ENCODE measurements at places on chromosomes 12 and 14.

DNA sequence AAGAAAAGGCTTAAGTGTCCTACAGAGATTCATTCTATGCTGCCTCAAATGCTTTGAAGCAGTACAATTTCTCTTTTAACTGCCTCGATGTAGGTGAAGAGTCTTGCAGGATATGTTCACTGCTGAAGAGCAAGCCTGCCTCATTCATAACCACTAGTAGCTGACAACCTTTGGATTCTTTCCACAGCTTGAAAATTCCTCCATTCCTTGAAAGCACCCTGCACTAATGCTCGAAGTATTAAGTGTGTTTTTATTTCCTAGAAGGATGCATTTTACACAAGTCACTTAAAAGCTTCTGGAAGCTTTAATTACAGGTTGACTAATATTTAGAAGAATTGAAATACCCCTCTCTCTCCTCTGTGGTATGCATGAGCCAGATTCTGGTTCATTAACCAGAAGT, 429.4 kb downstream of the DIO2 start:
- no peak for DNase-seq

- no peak for DNase-seq
Measured at GRCh38 chr12:40312982-40313576, 88.3 kb downstream of the LRRK2 start.

DNA sequence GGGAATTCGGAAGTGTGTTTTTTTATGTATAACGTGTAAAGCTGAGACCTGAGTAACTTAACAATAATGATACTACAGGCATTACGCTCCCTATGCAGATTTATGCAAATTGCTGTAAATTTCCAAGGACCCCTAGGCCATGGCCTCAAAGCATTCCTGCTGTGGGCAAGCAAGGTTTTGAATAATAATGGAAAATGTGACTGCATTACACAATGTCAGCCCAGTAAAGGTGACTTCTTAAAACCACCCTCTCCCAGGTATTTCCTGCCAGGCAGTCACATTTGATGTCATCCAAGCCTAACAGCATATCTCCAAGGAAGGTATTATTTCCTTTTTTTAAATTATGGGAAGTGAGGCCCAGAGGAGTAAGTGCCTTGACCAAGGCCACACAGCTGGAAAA, 621.0 kb downstream of the BCL11B start:
- no peak for DNase-seq

DNA sequence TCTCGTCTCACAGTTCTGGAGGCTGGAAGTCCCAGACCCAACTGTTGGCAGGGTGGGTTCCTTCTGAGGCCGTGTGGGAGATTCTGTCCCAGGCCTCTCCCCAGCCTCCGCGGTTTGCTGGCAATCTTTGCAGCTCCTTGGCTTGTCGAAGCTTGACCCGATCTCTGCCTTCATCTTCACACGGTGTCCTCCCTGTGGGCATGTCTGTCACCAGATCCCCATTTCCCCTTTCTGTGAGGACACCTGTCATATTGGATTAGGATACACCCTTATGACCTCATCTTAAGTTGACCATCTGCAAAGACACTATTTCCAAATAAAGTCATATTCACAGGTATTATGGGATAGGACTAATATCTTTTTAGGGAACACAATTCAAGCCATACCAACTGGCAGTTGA, 22.6 kb upstream of the LRP1-AS start:
- DNase-seq: no peak

GRCh38 chr12:66885115-66885875, 206.4 kb upstream of the GRIP1 start:
- DNase-seq: no peak

GRCh38 chr12:101667591-101667990, 29.8 kb upstream of the CHPT1 start:
- no peak for DNase-seq

DNA sequence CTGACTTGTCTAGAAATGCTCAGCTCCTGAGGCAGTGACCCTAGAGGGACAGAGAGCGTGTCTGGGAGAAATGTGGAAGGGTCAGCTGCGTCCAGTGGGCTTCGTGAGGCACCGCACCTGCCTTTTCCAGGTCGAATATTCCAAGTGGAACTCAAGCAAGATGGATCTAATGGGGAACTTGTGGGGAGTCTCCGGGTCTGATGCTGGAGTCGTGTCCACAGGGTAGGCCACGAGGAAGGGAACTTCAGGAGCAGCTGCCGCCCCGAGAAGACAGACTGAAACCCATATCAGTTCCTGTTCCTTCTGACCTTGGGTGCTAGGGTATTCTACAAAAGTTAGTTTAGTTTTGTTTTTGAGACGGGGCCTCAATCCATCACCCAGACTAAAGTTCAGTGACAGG, 67.5 kb downstream of the TNFAIP2 start:
- DNase-seq: no peak

GRCh38 chr12:123094349-123095077, 56.4 kb downstream of the PITPNM2 start:
- no peak for DNase-seq

DNA sequence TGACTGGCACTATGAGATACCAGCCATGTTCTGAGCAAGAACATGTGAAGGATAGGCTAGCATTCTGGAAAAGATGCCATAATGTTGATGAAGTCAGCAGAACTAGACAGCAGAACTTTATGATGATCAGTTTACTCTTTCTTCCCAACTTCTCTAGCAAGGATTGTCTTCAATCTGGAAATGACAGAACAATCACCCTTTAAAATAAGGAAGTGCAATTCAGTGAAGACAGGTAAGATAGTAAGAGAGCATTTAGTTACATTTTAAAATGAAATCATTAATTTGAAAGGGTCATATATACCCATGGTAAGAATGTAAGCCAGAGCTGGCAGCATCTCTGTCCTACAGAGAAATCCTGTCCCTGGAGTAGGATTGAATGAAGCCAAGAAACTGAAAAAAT, 66.0 kb upstream of the C12orf71 start:
- no peak for DNase-seq

GRCh38 chr14:23548351-23549318, 2.9 kb downstream of the ZFHX2 start:
- DNase-seq: no peak

DNA sequence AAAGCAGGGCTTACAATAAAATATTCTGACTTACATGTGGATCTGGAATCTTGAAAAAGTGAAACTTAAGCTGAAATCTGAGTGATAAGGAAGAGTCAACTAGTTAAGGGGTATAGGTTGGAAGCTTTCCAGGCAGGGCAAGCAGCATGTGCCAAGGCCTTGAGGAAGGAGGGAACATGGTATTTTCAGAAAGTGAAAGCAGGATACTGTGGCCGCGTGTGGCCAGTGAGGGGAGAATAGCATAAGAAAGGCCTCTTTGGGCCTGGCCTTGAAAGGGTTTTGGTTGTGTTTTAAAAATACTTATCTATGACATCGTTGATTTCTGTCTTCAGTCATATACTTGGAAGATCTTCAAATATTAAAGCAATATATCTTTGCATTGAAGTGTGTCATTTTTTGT, 213.4 kb downstream of the AKAP6 start:
- DNase-seq: no peak

- DNase-seq: peak; percentile 44
Measured at GRCh38 chr14:71138448-71139293, 231.4 kb downstream of the PCNX1 start.

GRCh38 chr12:85825746-85826145, 10.5 kb downstream of the RASSF9 start:
- no peak for DNase-seq

DNA sequence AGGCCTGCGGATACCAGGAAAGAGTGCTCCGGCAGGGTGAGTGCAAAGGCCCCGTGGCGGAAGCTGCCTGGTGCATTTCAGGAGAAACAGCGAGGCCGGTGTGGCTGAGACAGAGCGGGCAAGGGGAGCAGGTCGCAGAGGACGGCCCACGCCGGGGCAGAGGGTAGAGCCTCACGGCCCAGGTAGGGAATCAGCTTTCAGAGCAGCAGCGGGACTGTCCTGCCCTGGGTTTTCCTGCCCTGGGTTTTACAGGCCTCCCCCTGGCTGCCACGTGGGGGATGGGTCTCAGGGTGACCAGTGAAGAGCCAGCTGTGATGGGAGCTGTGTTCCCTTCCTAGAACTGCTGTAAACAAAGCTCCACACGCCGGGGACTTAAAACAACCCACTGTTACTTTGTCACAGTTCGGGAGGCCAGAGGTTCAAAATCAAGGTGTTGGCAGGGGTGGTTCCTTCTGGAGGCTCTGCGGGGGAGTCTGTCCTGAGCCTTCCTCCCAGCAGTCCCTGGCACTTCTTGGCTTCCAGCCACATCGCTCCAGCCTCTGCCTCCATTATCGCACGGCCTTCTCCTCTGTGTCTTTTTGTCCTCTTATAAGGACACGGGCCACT, 10.4 kb downstream of the NCOR2 start:
- DNase-seq: no peak

Measured in stimulated activated CD4-positive, alpha-beta T cell treated with anti-CD3 and anti-CD28 coated beads, Interleukin-4, amount 100 ng/mL, for 48 hours (primary cell).